CD4-positive, alpha-beta T cell treated with Interleukin-17A for 1 hour (primary cell): ENCODE measurements at places on chromosomes 2 and 18.

- DNase-seq, result no peak
These were observed 1957.7 kb upstream of the CELF4 start for GRCh38 chr18:39523281-39523680.

GRCh38 chr2:199223791-199224190, 233.9 kb downstream of the SATB2 start:
- no peak for DNase-seq

DNA sequence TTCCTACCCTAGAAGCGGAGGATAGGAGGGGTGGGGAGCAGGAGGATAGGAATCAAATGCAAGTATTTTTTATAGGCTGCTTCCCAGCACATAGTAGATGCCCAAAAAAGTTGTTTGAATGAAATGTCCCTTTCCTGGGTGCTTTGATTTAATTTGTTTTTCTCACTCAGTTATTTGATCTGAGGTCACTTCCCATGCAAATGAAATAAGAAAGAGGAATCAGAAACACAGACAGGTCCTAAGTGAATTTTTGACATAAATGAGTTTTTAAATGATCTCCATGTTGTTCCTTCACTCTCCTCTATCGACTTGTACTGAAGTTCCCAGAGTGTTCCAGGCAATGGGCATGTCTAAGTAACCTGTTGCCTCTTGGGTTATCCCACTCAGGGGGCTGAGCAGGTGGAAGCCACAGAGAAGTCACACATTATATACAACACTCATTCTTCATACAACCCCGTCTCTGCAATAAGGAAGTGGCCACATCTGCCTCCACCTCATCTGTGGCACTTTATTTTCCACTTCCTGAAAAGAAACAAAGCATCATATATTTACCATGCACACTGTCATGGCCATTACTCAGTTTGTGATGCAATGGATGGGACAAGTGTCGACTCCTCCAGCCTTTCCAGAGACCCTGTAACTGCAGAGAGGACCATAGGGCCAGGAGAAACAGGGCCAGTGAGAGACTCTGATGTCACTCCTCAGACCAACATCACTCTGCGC, 81.9 kb upstream of the ZNF397 start:
- peak; percentile 24 for DNase-seq

GRCh38 chr2:40097691-40098385, 318.8 kb upstream of the THUMPD2 start:
- no peak for DNase-seq

- DNase-seq, result no peak
These were observed 7.7 kb downstream of the TSHZ1 start for GRCh38 chr18:75218065-75218923.

- no peak for DNase-seq
These were observed 68.0 kb downstream of the RBMS1 start for GRCh38 chr2:160425434-160426151.
